ENCODE measurements at places on chromosomes 2 and 18. TPM values are rescaled to one million over a fixed set of nuclear protein-coding genes. Genes with fewer than 3 reads are reported as not detected.

MATN3 gene
- polyA plus RNA-seq, result 4.4 TPM

DSC3 gene
- 0.52 TPM for polyA plus RNA-seq

STARD6 gene
- polyA plus RNA-seq, result not detected

HOXD13 gene
- polyA plus RNA-seq, result not detected

SH3RF3 gene
- 0.16 TPM for polyA plus RNA-seq

C18orf63 gene
- polyA plus RNA-seq, result not detected
